ENCODE measurements at places on chromosomes 6 and 20.
A peak's percentile ranks its signal among the peaks of the same experiment; 100 is the strongest.

DNA sequence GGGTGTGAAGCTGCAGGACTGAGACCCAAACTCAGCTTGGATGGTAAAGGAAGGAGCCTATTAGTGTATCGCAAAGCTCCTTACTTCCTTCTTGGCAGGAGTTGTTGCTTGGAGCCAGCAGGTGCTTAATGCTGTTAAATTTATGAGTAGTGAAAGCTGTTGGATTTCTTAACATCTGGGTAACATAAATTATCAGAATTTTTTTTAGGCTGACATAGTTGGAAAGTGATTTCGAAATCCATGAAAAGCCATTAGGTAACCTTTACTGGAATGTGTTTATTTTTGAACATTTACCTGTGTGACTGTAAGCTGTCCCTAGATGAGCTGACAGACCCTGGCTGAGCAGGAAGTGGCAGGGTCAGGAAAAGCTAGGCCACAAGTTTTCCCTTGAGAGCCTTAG lies 470.4 kb upstream of the SLC35B3 start:
- no peak for DNase-seq

- no peak for DNase-seq
Observed at GRCh38 chr6:100512203-100512862, 47.6 kb upstream of the SIM1 start.

DNA sequence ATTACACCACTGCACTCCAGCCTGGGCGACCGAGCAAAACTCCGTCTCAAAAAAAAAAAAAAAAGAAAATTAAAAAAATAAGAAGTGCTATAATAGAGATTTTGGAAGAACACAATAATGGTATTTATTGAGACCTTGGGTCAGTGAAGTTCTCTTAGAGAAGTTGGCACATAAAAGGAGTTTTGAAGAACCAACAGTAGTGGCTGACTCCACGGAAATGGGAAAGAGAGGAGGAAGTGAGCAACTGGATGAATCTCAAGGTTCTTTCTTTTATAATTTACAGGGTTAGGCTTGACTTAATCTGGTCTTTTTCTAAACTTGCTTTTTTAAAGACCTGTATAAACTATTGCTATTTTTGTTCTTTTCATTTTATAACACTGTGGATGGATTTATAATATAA lies 52.8 kb downstream of the TOMM6 start:
- no peak for DNase-seq

GRCh38 chr20:47606983-47607613 lies 105.4 kb downstream of the NCOA3 start:
- no peak for DNase-seq

DNA sequence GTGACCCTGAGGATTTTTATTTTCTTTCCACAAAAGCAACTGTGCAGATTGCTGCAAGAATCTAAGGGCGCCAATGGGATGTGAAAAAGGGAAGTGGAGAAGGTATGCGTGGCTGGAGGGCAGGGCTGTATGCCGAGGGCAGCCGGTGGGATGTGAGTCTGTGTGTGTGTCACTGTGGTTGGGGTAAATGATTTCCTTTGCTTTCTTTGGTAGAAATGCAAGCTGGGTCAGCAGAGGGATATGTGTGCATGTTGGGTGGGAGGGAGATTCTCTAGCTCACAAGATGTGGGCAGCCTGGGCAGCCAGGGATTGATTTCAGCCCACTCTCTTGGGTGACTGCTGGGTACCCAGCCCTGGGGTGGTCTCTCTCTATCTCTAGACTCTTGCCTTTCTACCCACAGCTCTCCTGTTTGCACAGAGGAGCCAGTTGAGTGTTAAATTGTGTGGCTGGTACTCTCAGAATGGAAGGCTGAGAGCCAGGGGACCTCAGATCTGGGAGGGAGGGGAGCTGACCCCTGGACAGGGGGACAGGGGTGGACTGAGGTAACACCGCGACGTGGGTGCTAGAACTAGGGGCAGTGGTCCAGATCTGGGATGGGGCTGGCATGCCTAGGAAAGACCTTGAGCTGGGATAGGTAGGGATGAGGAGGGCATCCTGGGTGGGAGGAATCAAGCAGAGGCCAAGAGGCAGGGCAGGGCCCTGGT lies 136.8 kb upstream of the RNF24 start:
- peak; percentile 42 for DNase-seq

- DNase-seq, result no peak
Observed at GRCh38 chr6:2165286-2165685, 80.1 kb downstream of the GMDS start.

DNA sequence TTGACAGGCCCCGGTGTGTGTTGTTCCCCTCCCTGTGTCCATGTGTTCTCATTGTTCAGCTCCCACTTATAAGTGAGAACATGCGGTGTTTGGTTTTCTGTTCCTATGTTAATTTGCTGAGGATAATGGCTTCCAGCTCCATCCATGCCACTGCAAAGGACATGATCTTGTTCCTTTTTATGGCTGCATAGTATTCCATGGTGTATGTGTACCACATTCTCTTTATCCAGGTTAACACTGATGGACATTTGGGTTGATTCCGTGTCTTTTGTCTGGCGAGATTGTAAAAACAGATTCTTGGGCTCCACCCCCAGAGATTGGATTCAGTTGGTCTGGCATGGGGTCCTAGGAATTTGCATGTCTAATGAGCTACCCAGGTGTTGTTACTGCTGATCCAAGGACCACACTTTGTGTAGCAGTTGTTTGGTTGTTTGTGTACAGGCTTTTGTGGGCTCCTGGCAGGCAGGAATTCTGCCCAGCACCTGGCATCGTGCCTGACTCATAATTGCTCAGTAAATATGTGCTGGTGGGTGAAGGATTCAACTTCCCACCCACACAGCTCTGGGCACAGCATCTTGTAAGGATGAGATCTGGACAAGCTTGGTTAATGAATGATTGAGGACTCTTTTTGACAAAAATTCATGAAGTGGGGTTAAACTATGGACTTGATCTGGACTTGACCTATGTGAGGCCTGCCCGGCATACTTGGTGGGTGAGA lies 5.2 kb downstream of the TOX2 start:
- no peak for DNase-seq

DNA sequence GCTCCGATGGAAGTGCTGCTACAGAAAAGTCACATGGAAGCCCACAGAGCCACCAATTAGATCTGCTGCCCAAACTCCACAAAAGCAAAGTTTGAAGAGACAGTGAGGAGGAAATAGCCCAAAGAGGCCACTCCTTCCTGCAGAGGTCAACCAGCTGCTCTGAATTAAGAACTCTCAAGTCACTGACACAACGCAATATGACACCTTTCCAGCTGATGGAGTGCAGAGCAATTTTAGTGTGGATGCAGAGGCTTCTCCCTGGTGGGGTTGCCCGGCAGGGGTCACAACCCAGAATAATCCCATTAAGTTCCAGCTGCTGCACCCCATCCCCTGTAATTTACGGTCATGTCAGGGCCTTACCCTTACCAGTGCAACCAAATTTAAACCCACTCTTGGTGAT lies 361.9 kb upstream of the JARID2 start:
- peak; percentile 31 for DNase-seq

- peak; percentile 59 for DNase-seq
Observed at GRCh38 chr6:169545982-169546381, 155.8 kb downstream of the WDR27 start.

- no peak for DNase-seq
Observed at GRCh38 chr20:35511814-35512420, 17.5 kb downstream of the C20orf173 start.

GRCh38 chr6:125558907-125559306 lies 190.5 kb upstream of the HEY2 start:
- DNase-seq, result no peak

DNA sequence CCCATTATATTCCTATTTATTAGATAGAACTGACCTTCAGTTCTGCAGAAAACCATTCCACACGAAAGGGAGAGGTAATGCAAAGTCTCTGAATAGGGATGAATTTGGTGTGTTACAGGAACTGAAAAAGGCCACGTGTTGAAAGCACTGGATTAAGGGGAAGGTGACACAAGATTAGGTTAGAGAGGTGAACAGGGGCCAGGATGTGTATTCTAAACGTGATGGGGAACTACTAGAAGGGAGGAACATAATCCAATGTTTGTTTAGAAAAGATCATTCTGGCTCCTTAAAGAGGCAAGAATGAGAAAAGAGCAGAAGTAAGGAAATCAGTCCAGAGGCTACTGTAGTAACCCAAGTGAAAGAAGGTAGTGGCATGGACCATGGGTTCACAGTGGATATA lies 6.3 kb upstream of the ZKSCAN8 start:
- no peak for DNase-seq

- DNase-seq, result no peak
Observed at GRCh38 chr20:62129731-62130531, 7.7 kb downstream of the LSM14B start.

Data from stromal cell of bone marrow (primary cell).